ENCODE measurements at places on chromosomes 1 and 21.

DNA sequence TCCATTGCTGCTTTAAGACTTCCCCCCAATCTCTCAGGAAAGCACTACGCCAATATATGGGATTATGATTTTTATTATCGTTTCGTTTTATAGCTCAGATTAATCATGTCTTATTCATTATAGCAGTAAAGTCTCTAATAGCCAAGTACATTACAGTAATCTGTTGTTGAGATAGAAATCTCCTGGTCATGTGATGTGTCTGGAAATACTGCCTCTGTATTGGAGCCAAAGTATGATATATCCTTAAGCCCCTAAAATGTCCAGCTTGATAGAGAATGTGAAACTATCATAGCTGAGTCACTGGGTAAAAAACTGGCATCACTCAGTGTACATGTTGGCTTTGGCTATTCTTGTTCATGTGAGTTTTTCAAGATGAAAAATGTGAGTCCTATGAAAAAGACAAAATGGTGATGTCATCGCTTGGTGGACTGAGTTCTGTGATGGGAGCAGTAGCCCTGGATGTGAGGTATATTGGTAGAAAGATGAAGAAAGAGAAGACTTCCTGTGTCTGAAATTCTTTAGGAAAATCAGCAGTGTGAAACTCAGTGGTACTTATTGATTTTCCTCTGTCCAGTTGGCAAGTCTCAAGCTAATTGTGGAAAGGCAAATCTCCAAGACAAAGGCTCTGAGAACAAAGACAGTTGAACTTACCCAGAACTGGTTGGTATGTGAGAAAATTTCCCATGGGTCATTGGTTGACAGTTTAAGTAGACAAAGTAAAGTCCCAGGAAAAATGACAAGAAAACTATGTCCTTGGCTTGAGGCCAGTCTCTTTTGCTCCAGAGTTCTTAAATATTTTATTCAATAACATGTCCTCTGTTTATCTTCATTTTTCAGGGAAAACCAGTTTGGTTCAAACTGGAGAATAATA, 76.2 kb downstream of the BRINP2 start:
- no peak for DNase-seq

GRCh38 chr21:27070861-27071670, 104.2 kb upstream of the ADAMTS5 start:
- no peak for DNase-seq

DNA sequence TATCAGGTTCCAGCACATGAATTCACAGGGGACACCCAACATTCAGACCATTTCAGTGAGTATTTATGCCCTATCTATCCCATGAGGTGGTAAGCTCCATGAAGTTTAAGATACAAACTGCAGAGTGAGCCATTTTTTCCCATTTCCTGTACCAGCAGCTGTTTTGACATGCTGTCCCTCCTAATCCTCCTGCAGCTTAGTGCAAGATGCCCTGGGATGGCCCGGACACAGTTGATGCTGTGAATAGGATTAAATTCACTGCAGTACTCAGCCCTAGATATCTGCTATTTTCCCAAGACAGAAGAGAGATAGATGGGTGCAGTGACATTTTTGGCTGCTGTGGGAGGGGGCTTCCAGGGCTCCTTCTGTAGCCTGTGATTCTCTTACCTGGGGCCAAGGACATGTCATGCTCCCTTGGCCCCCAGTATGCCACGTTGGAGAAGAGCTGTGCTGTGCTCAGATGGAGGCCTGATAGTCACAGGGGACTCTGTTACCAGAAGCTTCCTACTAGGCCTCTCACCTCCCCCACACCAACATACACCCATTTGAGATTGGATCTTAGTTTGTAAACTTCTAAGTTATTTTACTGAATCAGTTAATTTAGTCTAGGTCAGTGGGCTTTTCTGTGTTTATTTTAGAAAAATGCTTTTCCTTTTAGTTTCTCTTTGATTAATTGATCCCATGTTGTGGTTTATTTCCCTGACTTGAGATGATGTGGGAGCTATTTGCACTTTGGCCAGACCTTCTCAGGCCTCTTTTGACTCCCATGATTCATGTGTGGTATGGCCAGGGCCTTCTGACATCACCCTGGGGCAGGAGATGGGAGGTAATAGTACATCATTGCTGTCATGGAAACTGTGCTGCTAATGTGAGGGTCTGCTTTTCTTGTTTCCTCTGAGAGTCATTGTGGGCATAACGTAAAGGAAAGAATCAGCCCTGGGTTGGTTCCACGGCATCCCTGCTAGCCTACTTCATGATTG, 92.6 kb downstream of the ST3GAL3 start:
- DNase-seq: no peak

GRCh38 chr1:198212675-198213074, 55.9 kb downstream of the NEK7 start:
- DNase-seq: no peak

DNA sequence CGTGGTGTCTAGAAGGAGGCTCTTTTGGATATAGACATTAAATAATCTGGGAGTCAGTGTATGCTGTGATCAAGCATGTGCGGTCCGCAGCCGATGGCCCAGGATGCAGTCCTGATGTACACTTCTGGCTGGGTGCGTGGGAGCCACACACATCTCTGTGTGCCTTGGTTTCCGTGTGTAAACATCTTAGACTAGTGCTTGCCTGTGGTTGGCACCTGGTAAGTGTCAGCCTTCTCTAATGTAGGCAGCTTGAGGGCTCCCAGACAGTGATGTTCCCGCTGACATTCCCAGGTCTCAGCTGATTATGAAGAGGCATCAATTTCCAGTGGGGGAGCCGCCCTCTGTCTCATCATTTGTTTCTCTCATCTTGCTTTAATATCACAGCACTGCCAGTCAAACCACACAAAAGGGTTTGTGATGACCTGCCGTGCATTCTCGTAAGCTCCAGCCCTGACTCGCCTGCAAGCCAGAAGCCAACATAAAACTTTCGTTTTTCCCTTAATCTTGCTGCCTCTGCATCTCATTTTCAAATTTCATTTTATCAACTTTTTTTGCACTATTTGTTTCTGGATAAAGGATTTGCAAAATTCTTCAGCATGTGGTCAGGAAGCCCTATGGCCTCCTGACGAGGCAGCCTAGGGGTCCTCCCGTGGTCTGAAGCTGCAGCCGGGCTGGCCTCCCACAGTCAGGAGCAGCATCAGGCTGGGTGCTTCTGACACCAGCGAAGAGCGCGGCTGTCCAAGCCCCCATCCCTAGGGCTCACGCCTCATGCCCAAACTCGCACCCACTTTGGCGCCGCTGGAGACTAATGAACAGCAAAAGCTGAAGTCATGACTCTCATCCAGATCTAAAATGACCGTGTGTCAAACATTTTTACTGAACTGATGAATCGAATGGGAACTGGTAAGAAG, 28.1 kb downstream of the PDE9A start:
- no peak for DNase-seq

DNA sequence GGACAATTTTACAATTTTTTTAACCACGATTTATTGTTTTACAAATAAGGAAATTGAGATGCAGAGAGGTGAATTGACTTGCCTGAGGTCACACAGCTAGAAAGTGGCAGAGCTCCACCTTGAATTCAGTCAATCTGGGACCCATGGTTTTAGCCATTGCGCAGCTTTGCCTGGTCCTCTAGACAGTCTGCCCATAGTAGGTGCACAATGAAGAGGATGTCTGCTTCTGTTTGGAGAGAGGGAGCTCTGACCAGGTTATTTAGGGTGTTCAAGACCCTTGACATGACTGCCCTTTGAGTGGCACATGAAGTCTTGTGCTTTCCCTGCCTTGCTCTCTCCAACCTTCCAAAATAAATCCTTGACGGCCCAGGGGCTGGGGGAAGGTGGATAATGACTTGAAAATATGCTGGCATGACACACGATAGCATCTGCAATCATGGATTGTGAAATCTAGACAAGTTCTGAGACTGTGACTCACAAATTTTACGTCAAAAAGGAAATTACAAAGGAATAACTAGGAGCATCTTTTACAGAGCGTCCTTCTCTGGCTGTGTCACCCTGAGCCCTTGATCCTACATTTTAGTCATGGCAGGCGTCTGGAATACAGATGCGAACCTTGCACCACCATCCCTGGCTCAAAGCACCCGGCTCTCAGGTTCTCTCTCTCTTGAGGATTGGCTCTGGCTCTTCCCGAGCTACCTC, 26.2 kb upstream of the ID3 start:
- no peak for DNase-seq
